NCI-H774 (cell line): ENCODE measurements at places on chromosomes 16 and 17.

DNA sequence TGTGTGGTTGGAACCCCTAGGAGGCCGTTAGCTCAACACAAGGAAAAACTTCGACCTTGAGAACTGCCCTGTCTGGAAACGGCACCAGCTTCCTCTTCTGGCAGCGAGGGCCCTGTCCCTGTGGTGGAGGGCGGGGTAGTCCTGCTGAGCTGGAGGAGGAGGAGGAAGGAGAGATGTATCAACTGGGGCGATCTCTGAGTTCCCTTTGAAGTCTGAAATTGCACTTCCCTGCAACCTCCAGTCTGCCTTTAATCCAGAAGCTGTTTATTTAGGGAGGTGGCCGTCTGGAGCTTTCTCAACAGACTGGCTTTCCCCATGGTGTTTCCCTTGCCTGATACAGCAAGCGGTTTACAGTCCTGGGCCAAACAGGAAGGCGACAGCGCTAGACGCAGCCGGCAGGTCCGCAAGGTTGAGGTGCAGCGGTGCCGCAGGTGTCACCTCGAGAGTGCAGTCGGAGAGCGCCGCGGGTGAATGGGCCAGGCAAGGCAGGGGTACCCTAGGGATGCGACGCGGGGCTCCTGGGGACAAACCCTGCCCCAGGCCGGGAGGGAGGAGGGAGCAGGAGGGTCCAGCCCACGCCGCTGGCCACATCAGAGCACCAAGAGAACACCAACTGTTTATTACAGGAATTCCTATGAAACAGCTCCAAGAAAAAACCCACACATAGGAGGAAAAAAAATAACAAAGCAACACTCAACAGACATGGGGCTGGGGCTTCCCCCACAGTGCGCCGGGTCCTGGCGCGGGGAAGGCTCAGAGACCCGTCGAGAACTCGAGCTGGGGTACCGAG, 11.4 kb upstream of the MRPS23 start:
- no peak for DNase-seq

GRCh38 chr17:13410874-13411273, 190.9 kb downstream of the HS3ST3A1 start:
- no peak for DNase-seq

GRCh38 chr17:7017827-7018200, 5.0 kb upstream of the BCL6B start:
- DNase-seq, result no peak

DNA sequence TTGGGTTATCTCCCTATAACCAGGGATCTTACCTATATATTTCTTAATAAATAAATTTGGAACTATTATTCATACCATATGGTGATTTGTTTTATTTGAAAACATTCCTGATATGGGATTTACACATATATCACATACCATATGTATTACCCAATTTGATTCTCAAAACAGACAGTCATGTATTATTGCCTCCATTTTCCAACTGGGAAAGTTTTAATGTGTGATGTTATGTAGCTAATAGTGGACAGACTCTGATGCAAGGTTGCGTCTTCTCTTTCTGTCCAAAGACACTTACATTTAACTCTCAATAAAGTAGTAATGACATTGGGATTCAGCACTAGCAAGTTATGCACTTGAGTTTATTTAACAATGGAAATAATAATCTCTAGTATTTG, 1.1 kb downstream of the KRTAP9-9 start:
- DNase-seq, result no peak

GRCh38 chr17:44283344-44284023, 15.5 kb upstream of the SLC4A1 start:
- DNase-seq, result no peak

GRCh38 chr16:2686912-2687507, 4.7 kb downstream of the KCTD5 start:
- DNase-seq, result no peak

GRCh38 chr16:56272583-56272894, 81.2 kb downstream of the GNAO1 start:
- DNase-seq, result no peak

GRCh38 chr16:86338403-86339115, 171.8 kb upstream of the FOXF1 start:
- no peak for DNase-seq

GRCh38 chr17:332558-333322, 19.9 kb downstream of the RPH3AL start:
- no peak for DNase-seq

DNA sequence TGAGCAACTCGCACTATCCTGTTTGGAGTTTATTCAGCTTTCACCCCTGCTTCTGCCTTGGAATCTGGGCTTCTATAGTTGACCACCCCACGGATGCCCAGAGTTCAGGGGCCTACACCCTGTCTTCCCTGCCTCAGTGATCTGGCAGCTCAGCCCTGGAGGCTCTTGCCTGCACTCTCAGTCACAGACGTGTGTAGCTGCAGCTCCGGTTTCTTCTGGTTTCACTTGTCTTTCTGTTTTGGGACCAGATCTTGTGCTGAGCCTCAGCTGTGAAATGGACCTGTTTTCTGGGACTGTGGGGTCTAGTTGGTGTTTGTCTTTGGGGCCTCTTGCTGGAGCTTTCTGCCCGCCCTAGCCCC, 5.8 kb downstream of the GPT2 start:
- DNase-seq, result no peak

- DNase-seq, result no peak
Measured at GRCh38 chr16:6618874-6619273, 713.8 kb upstream of the RBFOX1 start.

- no peak for DNase-seq
Measured at GRCh38 chr16:51922476-51922875, 624.5 kb downstream of the TOX3 start.

GRCh38 chr17:49053171-49053829, 56.1 kb downstream of the IGF2BP1 start:
- DNase-seq, result no peak

GRCh38 chr17:76472258-76472645, 4.8 kb downstream of the AANAT start:
- no peak for DNase-seq

GRCh38 chr17:61402978-61403800, 3.5 kb downstream of the TBX2 start:
- DNase-seq, result no peak

DNA sequence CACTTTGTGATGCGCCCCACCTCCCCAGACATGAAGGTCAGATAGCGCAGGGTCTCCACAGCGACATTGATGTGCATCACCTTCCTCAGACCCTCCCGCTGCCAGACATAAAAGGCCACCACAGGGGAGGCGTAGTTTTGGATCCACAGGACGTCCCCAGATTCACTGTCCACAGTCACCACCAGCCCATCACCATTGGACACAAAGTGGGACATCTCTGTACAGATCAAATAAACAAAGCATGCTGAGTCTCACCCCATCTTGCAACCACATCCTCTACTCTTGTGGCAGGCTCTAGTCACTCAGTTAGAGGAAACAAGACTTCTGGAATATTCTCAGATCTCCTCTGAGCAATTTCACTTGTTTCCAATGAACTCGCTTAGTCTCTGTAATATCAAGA, 46.3 kb upstream of the ICAM2 start:
- DNase-seq, result no peak

GRCh38 chr17:46035112-46035818, 36.2 kb downstream of the STH start:
- no peak for DNase-seq

DNA sequence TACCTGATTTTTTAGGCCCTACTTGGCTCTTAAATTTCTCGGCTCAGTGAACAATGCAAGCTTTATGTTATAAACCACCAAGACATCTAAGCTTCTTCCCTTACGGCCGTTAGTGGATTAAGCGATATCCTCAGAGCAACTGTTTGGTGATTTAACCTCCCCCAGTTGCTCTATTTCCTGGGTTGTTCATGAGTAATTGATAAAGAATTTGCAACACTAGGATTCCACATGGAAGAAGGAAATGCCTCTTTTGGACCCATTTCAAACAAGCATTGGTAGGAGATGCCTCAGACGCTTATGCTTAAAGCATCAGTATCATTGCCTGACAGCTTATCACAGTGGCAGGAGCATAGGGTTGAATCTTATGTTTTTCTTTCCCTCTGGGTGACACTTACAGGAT, 65.3 kb downstream of the RBFOX1 start:
- DNase-seq, result no peak

- DNase-seq, result no peak
Measured at GRCh38 chr16:12293017-12293618, 316.6 kb downstream of the SNX29 start.
